ENCODE measurements at places on chromosomes 13 and 19. TPM values are rescaled to one million over a fixed set of nuclear protein-coding genes. Genes with fewer than 3 reads are reported as not detected.
A peak's percentile ranks its signal among the peaks of the same experiment; 100 is the strongest.

GRCh38 chr13:45886466-45886865 lies 34.9 kb upstream of the SIAH3 start:
- H3K36me3 ChIP-seq: no peaks in the 10 kb centered on the region
- no peaks in the 10 kb centered on the region for H3K4me1 ChIP-seq
- DNase-seq: no peak
- H3K27me3 ChIP-seq: peaks cover 3% of the 10 kb centered on the region
- no peak overlapping the region for H3K4me3 ChIP-seq

- H3K4me1 ChIP-seq: peaks cover 72% of the 10 kb centered on the region
- H3K27ac ChIP-seq: peak overlapping the region; percentile 95
- H3K27me3 ChIP-seq: no peaks in the 10 kb centered on the region
- peaks cover 19% of the 10 kb centered on the region for H3K36me3 ChIP-seq
Measured at GRCh38 chr13:114063545-114064449, 68.6 kb downstream of the RASA3 start.

GRCh38 chr13:110520431-110521295 lies 40.9 kb downstream of the RAB20 start:
- H3K4me3 ChIP-seq: no peak overlapping the region
- peaks cover 22% of the 10 kb centered on the region for H3K4me1 ChIP-seq
- H3K27ac ChIP-seq: no peak overlapping the region
- no peaks in the 10 kb centered on the region for H3K36me3 ChIP-seq

- H3K27me3 ChIP-seq: no peaks in the 10 kb centered on the region
- peak overlapping the region; percentile 58 for H3K27ac ChIP-seq
- no peak overlapping the region for H3K4me3 ChIP-seq
- H3K4me1 ChIP-seq: peaks cover 10% of the 10 kb centered on the region
- peaks cover 37% of the 10 kb centered on the region for H3K36me3 ChIP-seq
Measured at GRCh38 chr13:50942630-50943311, 33.2 kb downstream of the RNASEH2B start.

DNA sequence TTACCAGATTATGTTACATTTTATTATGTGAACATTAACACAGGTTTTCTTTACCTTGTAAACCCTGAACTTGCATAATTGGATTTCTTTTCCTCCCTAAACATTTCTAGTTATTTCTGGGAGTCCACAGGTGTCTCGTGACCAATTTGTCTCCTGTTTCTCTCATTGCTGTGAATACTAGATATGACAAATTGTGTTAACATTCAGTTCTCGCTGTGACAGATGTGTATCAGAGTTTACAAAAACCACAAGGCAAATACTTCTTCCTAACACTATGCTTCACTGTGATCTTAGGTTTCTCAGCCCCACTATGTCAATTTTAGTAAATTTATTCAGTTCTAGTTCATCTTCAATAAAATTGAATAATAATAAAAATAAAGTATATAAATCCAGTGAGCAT lies 1554.9 kb downstream of the EFNB2 start:
- no peak overlapping the region for H3K4me3 ChIP-seq
- H3K27ac ChIP-seq: no peak overlapping the region
- H3K4me1 ChIP-seq: peaks cover 35% of the 10 kb centered on the region
- no peaks in the 10 kb centered on the region for H3K36me3 ChIP-seq
- DNase-seq: no peak

DNA sequence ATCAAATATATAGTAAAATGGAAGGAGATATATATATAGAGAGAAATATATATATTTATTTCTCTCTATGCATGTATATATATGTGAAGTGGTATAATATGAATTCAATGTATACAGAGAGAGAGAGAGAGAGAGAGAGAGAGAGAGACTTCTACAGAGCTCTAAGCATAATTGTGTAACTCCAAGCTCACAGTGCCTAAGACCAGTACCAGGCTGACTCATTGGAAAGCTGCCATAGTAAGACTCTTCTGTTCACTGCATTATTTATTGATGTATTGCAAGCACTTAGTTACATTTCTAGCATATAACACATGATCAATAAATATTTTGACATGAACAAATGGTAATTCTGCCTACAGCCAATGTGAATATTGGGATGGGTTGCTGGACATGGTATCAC lies 1734.7 kb downstream of the SLITRK1 start:
- no peaks in the 10 kb centered on the region for H3K36me3 ChIP-seq
- H3K4me3 ChIP-seq: no peak overlapping the region
- H3K27ac ChIP-seq: no peak overlapping the region
- no peaks in the 10 kb centered on the region for H3K4me1 ChIP-seq

GRCh38 chr19:49473868-49474541 lies at the start of gene FLT3LG:
Gene FLT3LG, plus strand, starts transcription at chr19:49474215. Its CDS starts 425 bp downstream, at chr19:49474640.
- peak within 1 kb of the TSS; percentile 73 for H3K4me3 ChIP-seq
- peaks cover 9% of the 10 kb centered on the region for H3K36me3 ChIP-seq

KANK3 gene
- 1.1 TPM for total RNA-seq

PDE4C gene
- not detected for total RNA-seq

C1QTNF9B gene
- total RNA-seq: not detected

CEACAM4 gene
- total RNA-seq: not detected
